ENCODE measurements at places on chromosomes 3 and 15.

GRCh38 chr3:170436697-170437096, 18.0 kb downstream of the CLDN11 start:
- no peak for DNase-seq

DNA sequence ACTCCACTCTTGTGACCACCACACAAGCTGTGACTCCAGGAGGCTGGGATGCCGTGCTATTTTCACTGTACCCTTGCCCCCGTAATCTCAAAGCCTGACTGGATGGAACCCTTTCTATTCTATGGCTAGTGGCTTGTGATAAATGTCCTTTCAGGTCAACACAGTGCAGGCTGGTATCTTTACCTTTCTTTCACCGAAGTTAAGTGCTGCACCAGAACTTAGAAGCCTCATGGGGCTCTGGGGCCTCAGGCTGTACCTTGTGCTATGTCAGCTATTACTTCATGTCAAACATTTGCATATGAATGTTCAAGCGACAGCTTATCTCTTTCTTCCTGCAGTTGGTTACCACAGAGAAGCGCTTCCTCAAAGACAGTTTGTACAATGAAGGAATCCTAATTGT, 66.8 kb downstream of the RPL39L start:
- DNase-seq = no peak

- DNase-seq = no peak
Measured at GRCh38 chr3:48553886-48554845, 2.4 kb downstream of the PFKFB4 start.

GRCh38 chr3:46955801-46956259, 20.7 kb downstream of the CCDC12 start:
- no peak for DNase-seq

- no peak for DNase-seq
Measured at GRCh38 chr3:108985844-108986243, 32.2 kb upstream of the GUCA1C start.

DNA sequence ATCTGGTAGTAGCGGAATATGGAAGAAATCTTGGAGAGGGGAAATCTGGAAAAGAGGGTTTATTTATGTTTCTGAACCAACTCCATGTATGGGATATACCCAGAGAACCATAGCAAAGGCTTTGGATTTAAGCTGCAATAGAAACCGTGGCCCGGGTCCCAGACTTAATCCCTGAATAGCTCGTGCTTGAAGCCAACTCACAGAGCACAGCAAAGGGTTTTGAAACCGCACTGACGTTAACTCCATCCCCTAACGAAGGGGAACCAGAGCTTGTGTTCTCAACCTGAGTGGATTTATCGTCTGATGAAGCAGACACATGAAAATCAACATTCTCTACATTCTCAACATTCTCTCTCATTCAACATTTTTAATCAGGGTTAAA, 154.6 kb downstream of the APBA2 start:
- DNase-seq = no peak

DNA sequence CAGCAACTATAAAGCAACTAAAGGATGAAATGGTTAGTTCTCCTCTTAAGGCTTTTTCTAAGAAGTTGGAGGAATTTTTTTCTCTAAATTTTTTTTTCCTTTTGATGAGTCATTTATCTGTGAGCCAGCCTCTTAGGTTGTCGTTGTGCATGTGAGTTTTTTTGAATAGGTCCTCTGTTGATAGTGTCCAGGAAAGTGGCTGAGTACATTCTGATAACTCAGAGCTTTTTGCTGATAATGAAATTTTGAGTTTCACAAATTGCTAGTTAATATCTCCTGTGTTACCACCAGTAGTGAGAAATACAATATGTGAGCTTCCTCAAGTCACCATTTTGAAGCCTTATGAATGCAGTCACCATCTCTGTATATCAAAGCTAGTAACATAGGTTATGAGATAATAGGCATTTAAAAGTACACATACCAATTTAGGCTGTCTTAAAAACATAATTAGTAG, 7.1 kb upstream of the LXN start:
- DNase-seq = no peak

DNA sequence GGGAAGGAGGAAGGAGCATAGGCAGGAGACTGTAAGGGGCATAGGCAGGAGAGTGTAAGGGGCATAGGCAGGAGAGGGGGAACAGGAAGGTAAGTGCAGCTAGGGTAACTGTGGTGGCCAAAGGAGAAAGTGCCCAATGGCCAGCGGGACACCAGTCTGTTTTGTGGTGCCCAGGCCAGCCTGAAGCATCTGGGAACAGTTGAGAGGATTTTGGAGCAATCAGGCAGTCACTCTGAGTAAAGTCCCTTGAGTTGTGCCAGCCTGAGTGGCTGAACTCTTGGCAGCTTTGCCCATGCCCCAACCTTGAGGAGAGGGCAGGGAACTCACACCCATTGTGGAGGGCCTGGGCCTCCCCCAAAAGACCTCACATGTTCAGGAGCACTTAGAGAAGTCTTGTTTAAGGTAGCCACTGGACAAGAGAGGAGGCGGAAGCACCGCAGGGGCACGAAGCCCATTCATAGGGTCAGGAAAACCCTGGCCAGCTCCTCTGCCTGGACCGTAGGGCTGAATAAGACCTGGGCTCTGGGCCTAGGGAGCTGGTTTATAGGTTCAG, 3.5 kb upstream of the TGM5 start:
- DNase-seq = no peak

- DNase-seq = no peak
Measured at GRCh38 chr15:27272427-27272826, 301.4 kb downstream of the GABRG3 start.

DNA sequence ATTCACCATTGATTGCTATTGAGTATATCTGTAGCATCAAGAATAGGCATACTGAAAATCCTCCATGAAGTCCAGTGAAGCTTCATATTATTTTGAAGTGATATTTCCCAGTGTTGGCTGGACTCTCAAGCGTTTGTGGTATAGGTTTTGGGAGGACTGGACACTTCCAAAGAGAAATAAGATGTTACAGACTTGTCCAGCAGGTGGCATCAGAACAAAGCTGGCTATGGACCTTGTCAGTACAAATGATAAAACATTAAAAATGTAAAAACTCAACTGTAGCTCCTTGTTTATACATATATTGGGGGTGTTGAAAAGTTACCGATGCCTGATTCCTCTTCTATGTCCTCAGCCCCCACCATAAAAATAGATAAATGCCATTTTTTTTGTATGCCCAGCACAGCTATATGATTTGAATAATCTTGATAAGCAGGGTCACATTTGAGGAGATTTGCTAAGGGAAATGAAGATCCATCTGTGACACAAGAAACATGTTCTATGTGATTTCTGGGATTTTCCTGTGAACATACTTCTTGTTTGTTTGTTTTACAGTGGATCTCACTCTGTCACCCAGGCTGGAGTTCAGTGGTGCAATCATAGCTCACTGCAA, 54.5 kb upstream of the GOLGA6B start:
- peak; percentile 25 for DNase-seq

- no peak for DNase-seq
Measured at GRCh38 chr3:196938576-196938975, 3.8 kb downstream of the NCBP2 start.

DNA sequence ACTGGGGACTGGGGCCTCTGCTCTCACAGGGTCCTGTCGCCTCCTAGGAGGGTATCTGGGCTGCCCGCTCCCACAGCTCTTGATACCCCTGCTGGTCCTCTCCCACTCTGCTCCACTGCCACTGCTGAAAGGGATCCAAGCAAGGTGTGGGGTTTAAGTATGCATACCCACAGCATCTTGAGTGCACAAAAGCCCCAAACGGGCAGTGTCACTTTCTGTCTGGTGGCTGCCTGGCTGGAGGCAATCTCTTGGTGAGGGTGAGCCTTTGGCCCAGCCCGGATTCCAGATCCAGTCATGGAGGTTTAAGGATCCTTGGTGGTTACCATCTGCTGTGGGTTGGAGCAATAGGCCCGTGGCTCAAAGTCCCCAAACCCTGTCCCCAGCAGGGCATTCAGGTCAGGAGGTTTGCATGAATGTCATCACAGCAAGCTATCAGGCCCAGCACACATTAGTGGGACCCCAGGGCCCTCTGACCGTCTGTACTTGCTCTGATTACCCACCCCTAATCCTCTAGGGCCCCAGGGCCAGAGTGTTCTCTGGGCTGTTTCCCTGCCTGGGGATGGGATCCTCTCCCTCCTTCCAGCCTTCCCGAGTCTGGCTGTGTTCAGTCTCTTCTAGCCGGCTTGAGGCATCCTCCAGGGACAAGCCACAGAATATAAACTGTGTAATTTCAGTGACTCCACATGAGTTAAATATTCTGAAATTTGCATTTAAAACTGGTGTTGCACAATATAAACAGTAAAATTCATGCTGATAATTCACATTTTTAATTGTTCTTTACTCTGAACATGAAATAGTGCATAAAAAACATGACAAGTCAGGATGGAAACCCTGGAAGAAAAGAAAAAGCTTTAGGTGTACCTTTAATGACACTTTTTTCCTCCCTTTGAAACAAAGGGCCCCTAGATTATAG, 4.9 kb upstream of the TJP1 start:
- DNase-seq = no peak

DNA sequence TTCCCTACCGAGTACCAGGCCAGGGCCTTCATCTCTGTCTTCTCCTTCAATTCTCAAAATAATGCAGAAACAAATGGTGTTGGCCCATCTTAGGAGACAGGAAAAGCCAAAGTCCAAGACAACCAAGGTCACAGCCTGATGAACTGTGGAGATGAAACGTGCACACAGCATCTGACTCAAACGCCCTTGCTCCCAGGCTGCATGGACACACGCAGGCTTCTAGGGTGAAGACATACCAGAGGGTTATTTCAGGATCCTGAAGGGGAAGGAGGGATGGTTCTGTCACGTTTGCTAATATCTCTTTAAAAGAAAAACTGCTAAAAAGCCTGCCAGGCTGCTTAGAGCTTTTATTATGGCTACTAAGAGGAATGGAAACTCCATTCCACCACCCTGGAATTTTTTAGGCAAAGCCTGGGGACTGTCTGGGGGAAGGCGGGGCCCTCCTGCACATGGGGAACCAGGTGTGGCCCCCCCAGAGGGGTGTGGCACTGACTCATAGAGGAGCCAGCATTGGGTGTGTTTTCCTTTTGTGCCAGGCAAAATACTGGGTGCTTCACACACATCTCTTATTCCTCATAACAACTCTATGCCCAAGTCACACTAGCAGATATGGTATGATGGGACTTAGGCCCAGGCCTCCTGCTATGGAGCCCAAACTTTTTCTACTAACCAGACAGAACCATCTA, 62.9 kb downstream of the UMPS start:
- DNase-seq = no peak

- DNase-seq = no peak
Measured at GRCh38 chr3:55576621-55577388, 89.7 kb upstream of the WNT5A start.

GRCh38 chr3:128001576-128001975, 50.7 kb upstream of the SEC61A1 start:
- DNase-seq = no peak

GRCh38 chr3:89052386-89052785, 55.0 kb upstream of the EPHA3 start:
- DNase-seq = no peak

GRCh38 chr3:27675287-27675686, 46.8 kb downstream of the EOMES start:
- DNase-seq = no peak

- DNase-seq = no peak
Measured at GRCh38 chr3:99128725-99129505, 227.4 kb upstream of the DCBLD2 start.

DNA sequence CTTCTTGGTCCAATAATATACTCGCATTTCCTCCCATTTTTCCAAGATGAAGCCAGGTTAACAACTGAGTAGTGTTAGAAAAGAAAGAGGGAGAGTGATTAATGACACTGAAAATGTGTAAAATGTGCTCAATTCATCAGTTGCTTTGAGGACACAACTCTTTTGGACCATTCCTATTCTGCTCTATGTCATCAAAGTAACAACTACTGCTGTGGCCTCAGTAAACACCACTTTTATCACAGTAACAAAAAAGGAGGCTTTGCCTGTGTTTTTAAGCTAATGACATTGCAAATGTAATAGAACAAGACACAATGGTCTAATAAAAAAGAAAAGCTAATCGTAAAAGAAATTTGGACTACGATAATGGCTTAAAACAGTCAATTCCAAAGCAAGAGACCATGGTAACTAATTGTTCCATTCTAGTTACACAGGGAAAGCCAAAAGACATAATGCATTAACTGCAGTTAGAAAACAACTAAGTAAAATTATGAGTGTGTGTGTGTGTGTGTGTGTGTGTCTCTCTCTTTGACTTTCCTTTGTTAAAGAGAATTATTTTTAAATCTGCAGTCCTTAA, 221.1 kb downstream of the MAGI1 start:
- no peak for DNase-seq

DNA sequence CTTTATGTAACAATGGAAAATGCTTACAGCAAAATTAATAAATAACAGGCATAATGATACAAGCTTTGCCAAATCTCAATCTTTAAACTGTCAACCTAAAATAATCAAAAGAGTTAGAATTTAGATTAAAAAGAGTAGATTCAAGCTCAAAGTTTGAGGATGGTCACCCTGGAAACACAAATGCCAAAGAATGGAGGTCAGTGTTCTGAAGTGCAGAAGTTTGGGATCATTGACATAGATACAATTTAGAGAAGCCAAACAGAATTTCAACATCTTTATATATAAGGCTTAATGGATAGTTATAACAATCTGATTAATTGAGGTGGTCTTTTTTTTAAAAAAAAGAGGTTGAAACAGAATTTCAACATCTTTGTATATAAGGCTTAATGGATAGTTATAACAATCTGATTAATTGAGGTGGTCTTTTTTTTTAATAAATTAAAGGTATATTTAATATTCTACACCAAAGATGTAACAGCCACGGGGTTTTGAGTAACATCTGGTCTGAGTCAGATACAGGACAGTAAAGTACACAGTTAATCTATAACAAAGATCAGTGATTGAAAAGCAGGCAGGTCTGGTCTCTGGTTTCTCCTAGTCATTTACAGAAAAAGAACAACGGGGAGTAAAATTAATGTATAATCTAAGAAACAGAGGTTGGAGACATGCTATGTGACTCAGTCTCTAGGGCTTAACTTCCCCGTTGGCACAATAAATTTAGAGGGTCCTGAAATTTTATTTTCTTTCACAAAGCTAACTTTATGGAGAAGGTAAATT, 490.7 kb downstream of the GBE1 start:
- no peak for DNase-seq

- DNase-seq = no peak
Measured at GRCh38 chr3:196631682-196632045, 7.8 kb upstream of the NRROS start.

All from inflammatory macrophage treated with lipopolysaccharide for 1 hour (primary cell).